ENCODE measurements at places on chromosomes 5 and 9. TPM values are rescaled to one million over a fixed set of nuclear protein-coding genes. Genes with fewer than 3 reads are reported as not detected.

Gene OLFML2A
- total RNA-seq, result 64.3 TPM

Gene TMEM252
- not detected for total RNA-seq

Gene SPATA31D4
- not detected for total RNA-seq

Gene CBY3
- not detected for total RNA-seq

DNA sequence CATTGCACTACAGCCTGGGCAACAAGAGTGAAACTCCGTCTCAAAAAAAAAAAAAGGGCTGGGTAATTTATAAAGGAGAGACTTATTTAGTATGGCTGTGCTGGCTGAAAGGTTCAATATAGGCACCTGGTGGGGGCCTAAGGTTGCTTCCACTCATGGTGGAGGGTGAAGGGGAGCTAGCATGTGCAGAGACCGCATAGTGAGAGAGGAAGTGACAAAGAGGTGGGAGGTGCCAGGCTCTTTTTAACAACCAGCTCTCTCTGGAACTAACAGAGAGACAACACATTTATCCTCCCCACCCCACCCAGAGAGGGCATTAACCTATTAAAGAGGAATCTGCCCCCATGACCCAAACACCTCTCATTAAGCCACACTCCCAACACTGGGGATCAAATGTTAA, 28.9 kb upstream of the SERINC5 start:
- DNase-seq, result no peak

DNA sequence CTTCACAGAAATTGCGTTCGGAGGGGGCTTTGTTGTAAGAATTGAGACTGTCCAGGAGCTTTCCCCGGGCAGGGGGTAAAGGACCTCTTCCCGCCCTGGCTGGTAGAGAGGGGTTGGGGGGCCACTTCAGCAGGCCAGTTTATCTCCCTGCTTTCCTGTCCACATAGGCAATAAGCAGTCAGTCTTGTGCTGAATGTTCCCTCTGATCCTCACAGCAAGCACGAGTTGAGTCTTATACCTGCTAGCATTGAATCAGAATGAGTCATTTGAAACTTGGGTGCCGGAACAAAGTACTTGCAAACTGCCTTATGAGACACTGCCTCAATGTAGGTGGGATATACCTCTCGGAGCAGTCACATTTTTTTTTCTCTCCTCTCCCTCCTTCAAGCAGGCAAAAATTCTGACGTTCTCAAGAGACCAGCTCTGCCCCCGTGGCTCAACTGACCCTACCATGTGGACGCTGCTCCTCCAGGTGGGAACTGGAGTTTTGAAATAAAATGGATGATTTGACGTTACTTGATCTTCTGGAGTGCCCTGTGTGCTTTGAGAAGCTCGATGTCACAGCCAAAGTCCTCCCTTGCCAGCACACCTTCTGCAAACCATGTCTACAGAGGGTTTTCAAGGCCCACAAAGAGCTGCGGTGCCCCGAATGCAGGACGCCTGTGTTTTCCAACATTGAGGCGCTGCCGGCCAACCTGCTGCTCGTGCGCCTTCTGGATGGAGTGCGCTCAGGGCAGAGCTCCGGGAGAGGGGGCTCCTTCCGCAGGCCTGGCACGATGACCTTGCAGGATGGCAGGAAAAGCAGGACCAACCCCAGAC, 1.3 kb downstream of the SH3RF2 start:
- DNase-seq, result peak; percentile 38

DNA sequence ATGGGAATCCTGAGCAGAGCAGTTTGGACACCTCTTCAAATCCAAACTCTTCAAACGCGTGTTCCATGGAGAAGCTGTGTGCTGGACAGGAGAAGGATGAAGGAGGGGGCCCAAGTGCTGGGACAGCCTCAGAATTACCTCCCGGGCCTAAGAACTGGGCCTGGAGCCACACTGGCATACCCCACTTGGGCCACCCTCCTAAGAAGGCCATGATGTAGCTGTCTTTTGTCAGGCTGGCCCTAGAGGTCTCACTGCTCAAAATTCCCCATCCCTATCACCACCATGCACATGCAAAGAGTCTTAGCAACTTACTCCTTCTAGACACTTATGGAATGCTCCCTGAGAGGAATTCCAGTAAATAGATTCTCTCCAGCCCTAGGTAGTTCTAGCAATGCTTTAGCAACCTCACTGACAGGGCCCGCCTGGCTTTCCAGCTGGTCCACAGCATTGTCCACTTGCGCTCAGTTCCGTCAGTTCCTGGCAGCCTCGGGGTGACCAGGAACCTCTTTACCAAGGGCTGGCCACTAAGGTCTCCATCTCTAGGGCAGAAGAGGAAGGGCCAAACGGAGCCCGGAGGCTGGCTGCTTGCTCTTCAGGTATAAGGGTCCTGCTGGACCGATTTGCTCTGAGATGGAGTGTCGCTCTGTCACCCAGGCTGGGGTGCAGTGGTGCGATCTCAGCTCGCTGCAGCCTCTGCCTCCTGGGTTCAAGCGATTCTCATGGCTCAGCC, 75.3 kb downstream of the RGS3 start:
- DNase-seq, result no peak

DNA sequence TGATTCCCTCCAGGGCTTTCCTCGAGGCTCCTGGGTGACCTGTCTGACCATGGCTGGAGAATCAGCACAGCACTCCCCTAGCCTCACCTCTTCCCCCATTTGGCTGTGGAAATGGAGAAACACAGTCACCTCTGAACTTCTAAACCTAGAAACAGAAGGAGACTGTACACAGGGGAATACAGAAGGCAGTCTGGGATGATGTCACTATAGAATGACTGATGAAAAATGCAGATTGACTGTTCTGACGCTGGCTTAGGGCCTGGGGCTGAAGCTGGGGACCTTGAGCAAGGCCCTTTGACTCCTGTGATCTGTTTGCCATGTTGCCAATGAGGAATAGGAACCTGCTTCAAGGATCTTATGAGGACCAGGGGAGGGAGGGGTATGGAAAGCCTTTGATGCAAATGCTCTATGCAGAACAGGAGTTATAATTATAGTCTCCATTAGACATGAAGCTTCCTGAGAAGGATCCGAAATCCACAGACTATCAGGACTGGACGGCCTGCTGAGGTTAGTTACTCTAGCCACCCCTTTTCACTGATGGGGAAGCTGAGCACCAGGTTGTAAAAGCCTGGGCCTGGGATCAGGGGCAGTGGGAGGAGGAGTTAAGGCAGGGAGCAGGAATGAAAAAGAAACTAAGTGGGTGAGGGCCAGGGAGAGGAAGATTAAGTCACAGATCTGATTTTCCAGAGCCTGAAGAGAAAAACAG, 24.4 kb upstream of the ANXA6 start:
- no peak for DNase-seq

- DNase-seq, result no peak
These were observed 5.8 kb downstream of the EXOC3 start for GRCh38 chr5:448766-449090.

DNA sequence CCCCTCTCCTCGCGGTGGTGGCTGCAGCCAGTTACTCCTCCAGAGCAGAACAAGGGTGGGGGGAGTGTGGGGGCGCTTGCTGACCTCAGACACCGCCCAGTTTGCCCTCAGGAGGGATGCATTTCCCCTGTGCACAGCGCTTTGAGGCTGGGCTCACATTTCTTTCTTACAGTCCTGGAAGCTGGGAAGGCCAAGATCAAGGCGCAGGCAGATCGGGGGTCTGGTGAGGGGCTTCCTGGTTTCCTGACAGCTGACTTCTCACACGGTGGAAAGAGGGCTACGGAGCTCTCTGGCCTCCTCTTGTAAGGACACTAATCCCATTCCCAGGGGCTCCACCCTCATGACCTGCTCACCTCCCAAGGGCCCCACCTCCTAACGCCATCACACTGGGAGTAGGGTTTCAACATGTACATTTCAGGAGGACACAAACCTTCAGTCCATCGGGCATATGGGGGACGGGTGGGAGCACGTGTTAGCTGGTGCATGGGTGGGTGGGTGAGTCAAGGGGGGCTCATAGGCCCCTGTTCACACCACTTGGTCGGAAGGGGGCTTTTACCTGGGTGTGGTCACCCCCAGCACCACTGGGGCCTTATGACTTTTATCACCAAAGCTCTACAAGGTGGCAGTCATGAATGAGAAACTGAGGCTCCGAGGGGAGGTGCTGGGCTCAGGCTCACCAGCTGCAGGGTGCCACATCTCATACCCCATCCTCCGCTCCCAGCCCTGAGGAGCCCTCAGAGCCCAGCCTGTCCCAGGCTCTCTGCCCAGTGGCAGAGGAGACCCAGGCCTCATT, 7.7 kb upstream of the SCGB3A1 start:
- DNase-seq, result no peak

GRCh38 chr9:18437315-18438201, 36.4 kb upstream of the ADAMTSL1 start:
- peak; percentile 51 for DNase-seq

DNA sequence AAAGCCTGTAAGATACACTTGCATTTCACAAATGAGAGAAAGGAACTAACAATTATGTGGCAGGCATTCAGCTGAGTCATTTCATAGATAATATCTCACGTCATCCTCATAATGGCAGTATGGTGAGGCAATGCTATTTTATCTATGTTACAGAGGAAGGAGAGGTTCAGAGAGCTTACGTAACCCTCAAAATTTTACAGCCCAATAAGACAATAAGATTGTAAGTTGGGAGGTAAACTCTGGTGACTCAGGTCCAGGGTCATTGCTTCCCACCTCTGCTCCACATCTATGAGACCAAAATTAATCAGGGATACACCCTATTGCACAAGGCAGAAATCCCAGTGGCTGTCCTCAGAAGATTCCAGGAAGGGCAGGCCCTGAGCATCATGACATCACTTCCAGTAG, 309.7 kb downstream of the NSG2 start:
- no peak for DNase-seq

DNA sequence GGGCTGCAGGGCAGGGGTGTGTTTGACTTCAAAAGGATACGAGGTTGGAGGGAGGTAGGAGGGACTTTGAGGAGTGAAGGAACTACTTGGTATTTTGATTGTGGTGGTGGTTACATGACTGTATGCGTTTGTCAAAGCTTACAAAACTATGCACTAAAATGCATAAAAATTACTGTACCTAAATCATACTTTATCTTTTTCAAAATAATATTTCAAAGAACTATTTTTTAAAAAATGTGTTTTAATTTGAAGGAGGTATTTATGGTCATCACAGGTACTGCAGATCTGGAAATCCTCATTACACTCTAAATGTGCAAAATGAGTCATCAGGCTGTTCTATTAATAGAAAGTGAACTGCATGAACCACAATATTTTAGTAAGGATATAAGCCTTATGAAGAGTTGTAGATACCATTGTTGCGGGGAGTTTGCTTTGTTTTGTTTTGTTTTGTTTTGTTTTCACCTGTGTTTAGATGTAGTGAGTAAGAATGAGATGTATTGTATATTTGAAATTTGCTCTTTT, 116.9 kb downstream of the ARRDC3 start:
- DNase-seq, result no peak

DNA sequence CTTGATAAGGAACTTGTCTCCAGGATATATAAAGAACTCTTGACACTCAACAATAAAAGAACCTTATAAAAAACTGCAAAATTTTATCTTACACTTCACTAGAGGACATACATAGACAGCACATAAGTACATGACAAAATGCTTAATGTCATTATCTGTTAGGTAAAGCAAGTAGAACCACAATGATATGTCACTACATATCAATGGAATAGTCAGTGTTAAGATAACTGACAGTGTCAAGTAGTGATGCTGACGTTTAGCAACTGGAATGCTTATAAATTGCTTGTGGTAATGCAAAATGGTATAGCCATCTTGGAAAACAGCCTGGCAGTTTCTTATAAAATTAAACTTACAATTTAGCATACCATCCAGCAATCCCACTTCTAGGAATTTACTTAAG, 314.1 kb downstream of the KDM4C start:
- no peak for DNase-seq

- DNase-seq, result peak; percentile 79
These were observed 82.6 kb downstream of the GALNT10 start for GRCh38 chr5:154273028-154273617.

Data from thyroid gland (tissue), 4 donors.